ENCODE measurements at places on chromosomes 7 and 10.

GRCh38 chr7:32293833-32294232, 196.3 kb downstream of the LSM5 start:
- DNase-seq: no peak

GRCh38 chr7:41122256-41122987, 580.5 kb downstream of the INHBA start:
- DNase-seq: no peak

- DNase-seq: no peak
Measured at GRCh38 chr10:77582710-77583115, 54.9 kb downstream of the KCNMA1 start.

GRCh38 chr10:71103961-71104360, 108.4 kb upstream of the UNC5B start:
- no peak for DNase-seq

- DNase-seq: peak; percentile 72
Measured at GRCh38 chr10:6583447-6583846, 3.4 kb upstream of the PRKCQ start.

DNA sequence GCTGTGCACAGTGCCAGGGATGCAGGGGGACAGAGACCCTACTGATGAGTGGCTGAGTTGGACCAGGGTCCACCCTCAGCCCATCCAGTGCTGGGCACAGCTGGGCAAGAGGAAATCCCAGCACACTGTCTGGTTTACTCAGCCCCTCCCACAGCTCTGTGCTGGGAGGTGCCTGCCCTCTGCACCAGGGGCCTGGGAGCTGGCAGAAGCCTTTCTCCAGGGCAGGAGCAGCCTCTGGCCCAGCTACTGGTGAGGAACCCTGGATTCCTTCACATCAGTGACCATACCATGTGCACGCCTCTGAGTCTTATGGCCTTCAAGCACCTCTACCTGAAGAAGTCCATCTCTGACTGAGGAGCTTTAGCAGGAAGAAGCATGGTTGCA, 25.9 kb upstream of the C10orf71 start:
- no peak for DNase-seq

DNA sequence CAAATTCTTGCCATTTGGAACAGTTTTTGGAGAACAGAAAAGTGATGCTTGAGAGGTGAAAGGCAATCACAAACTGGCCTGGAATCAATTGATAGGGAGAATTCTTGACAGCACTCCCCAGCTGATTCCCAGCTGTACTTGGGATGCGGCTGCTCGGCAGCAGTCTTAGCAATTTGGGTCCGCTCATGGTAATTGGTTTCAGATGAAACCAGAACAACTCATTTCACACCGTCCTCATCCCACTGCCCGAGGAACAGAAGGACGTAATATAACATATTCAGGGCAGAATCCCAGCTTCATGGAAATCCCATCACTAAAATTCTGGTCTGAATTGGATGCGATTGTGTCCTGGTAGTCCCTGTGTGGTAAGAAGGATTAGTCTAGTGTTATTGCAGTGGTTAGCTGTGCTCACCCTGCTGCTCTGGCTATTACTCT, 223.3 kb upstream of the FERD3L start:
- no peak for DNase-seq

DNA sequence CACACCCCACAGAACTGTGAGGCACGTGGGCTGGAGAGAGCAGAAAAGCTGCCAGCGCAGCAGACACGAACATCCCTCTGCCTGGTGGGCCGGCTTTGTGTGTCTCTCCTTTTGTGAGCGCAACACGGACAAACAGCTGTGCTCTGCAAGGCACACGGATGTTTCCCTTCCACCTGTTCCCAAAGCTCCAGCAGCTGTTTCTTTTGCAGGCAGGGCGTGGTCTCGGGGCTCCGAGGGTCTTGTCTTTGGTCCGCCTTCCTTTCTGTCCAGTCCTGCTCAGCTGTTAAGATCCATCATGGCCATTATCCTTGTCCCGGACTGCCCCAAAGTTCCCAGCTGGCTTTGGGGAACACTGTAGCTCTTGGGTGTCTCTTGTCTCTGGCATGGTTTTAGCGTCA, 32.7 kb upstream of the SH2B2 start:
- DNase-seq: no peak

GRCh38 chr7:30906515-30907240, 5.0 kb upstream of the AQP1 start:
- DNase-seq: no peak

GRCh38 chr7:107809179-107809578, 6.2 kb upstream of the SLC26A3 start:
- DNase-seq: no peak

DNA sequence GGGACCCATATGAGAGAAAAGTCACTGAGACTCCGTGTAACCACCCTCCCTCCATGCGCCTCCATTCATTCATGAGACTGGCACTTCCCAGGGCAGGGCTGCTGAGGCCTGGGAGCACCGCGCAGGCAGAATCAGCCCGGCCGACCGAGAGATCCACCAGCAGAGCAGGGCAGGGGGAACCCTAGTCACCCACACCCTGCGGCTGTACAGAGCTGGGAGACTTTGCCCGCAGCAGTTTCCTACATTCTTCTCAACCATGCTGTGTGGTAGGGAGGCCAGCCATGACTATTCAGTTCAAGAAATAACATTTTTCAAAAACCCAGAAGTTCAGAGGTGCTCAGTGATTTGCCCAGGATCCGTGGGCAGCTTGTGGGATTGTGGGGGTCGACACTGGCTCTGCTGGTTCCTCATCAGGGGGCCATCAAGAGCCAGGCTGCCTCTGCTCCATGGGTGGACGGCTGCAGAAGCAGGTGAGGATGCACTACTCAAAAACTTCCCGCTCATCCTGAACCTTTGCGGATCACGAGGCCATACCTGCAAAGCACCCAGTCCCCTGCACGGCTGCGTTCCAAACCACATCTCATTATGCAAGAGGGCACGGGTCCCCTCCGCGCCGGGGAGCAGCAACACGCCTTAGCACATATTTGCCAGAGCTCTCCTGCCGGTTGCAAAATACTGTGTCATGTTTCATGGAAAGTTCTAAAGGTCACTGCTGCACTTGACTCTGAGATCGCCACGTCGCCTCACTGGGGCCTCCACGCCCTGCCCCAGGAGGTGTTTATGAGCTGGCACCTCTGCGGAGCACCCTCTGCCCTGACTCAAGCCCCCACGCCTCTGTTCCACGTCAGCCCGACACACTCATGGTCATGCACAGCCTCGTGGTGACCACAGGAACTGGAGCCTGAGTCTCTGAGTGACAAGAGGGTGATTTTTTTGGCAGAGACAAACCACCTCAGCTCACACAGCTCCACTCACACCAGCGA, 132.0 kb downstream of the PRKAG2 start:
- DNase-seq: no peak

- DNase-seq: no peak
Measured at GRCh38 chr10:86657011-86657395, 2.7 kb downstream of the OPN4 start.

DNA sequence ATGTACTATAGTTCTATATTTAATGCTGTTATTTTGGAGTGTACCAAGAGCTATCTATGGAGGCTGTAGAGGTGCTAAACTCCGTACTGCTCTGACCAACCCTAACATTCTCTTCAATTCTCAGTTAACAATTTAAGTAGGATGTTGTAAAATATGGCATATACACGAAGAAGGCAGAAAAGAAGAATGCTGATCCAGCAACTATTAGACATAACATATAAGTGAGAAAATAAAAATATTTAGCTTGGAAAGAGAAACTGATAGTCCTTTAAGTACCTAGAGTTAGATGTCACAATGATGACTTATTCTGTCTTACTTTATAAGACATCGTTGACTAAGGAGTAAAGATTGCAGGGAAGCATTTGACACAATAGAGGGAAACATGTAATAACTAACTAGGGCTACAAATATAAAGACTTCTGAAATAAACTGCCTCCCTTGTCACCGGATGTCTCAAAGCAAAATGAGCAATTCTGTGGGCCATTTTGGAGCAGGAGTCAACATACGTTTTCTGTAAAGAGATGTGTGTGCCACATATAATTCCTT, 159.5 kb downstream of the CPEB3 start:
- no peak for DNase-seq

GRCh38 chr10:87866412-87866974, 3.1 kb downstream of the PTEN start:
- no peak for DNase-seq

GRCh38 chr7:157854066-157854891, 517.5 kb downstream of the DNAJB6 start:
- no peak for DNase-seq

GRCh38 chr10:49180444-49180860, 7.7 kb downstream of the TMEM273 start:
- DNase-seq: no peak

DNA sequence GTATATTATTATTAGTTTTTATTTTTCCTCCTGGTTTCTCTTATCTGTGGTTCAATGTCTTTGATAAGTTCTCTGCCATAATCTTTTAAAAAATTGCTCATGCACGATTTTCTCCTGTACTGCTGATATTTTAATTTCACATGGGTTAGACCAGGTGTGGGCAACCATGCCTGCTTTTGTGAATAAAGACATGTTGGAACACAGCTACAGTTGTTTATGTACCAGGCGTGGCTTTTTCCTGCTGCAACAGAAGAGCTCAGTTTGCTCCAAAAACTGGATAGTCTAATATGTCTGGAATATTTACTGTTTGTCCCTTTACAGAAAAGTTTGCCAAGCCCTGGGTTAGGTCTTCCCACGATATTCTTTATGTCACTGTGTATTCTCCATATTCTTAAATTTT, 105.2 kb downstream of the VWC2 start:
- DNase-seq: no peak

DNA sequence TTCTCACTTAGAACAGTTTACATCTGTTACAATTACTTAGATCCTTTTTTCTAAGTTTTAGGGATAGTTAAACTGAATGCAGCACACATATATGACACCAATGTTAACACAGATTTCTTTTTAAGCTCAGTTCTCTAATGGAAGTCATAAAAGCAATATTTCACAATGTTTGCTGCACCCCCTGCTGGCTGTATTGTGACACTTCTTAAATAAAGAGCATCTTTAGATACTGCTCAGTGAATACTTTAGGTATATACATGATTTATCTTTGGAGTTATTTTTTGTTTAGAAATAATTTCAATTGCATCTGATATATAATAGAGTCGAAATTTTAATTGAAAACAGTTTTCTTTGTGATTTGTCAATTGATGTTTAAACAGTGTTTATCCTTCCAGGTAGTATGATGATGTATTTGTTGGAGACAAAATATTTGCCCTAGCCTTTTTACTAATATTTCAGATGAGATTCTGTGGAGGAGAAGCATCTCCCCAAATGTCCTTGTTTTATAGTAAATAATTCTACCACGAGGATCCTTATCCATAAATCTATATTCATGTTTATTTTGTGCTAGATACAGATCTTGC, 174.4 kb downstream of the ST7 start:
- DNase-seq: no peak

GRCh38 chr10:110546499-110547110, 20.9 kb upstream of the SMC3 start:
- no peak for DNase-seq

GRCh38 chr7:20399521-20399920, 68.8 kb downstream of the ITGB8 start:
- no peak for DNase-seq

GRCh38 chr7:85205754-85206153, 18.9 kb upstream of the SEMA3D start:
- DNase-seq: no peak

DNA sequence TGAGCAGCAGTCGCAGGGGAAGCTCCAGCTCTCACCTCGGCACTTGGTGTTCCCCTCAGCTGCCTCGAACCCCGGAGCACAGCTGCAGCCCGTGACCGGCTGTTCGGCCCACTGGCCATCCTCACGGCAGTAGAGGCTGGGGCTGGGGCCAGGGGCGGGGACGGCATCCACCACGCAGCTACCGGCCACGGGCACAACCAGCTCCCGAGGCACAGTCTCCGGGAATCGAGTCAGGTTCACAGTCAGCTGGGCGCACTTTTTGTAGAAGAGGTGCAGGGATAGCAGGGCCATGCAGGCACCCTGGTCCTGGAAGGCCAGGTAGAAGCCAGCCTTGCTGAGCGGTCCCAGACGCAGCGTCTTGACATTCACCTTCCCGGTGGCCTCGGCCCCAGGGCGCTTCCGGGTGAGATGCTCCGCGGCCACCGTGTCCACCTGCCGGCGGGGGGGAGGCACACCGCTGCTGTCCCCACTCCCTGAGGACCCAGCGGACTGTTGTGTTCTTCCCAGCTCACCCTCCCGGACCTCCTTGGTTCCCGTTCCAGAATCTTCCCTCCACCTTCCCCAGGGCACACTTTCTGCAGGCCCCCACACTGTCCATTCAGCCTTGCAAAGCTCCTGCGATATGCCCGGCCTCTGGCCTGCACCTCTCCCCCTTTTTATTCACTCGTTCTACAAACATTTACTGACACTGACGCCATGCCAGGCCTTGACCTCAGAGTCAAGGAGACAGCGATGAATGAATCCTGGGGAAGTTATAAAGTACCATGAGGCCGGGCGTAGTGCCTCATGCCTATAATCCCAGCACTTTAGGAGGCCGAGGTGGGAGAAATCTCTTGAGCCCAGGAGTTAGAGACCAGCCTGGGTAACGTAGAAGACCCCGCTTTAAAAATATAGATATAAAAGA, 4.8 kb downstream of the EPHB4 start:
- DNase-seq: no peak

DNA sequence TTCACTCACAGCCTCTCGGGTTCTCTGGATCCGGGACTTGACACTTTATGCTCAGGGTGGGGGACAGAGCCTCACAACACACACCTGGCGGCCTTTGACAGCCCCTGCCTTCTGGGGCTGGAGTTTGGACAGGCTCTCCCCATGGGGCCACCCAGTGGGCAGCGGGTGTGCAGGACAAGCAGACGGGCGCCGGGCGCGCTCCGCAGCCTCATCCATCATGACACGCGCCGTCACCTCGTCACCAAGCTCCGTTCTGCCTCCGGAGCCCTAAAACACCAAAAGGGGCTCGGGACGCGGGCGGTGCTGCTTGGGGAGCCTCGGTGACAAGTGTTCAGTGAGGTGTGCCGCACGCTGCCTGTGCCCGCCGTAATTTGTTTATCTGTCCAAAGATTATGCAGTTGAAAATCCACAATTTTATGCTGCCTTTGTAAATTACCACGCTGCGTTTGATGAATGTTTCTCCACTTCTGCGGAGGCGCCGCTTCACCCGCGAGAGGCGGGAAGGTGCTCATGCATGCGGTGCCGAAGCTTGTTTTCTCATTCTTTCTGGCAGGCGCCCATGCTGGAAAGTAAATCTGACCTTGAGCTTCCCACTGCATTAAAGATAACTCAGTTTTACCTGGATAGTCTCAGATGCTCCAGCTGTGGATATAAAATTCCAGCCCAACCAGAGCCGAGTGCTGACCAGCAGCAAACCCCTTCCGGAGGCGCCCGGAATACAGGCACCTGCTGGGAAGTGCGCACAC, 6.2 kb downstream of the NKX6-2 start:
- DNase-seq: no peak

GRCh38 chr7:74015670-74016069, 12.3 kb upstream of the ELN start:
- no peak for DNase-seq

DNA sequence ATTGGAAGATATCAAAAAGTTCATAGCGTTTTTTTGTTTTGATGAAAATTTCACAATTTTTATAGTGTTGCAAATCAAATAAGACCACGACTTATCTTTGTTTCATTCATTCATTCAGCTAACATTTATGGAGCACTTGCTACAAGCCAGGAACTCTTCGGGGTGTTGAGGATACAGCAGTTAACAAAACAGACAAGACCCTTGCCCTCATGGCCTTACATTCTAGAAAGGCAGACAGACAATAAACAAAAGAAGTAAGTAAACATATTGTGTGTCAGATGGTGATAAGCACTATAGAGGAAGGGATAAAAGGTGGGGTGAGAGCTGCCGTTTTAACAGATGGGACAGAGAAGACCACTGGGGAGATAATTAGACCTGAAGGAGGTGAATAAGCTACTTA, 41.6 kb upstream of the GSAP start:
- no peak for DNase-seq
